ENCODE measurements at places on chromosomes 3 and 15.

GRCh38 chr3:139202226-139202958, 141.4 kb upstream of the MRPS22 start:
- peak; percentile 78 for DNase-seq

DNA sequence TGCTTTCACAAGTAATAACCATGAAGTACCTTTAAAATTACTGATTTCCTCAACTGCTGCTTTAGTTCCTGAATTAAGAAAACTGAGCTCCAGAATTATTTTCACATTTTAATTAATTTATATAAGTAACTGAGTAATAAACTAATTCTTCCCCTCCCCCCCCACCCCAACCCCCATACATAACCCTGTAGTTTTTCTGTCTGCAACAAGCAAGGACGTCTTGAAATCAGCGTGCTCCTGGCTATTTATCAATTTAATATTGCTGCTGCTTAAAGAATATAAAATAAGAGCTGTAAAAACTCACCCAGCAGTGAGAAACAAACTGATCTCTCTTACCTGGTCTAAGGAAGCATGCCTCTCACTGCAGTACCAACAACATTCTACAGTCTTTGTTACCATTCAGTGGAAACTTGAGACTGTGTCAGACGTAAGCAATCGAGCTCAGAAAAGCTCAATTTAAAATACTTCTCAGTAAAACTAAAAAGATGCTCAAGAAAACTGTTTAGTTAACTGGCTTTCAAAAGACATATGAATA, 121.0 kb downstream of the TFDP2 start:
- DNase-seq: peak; percentile 71

DNA sequence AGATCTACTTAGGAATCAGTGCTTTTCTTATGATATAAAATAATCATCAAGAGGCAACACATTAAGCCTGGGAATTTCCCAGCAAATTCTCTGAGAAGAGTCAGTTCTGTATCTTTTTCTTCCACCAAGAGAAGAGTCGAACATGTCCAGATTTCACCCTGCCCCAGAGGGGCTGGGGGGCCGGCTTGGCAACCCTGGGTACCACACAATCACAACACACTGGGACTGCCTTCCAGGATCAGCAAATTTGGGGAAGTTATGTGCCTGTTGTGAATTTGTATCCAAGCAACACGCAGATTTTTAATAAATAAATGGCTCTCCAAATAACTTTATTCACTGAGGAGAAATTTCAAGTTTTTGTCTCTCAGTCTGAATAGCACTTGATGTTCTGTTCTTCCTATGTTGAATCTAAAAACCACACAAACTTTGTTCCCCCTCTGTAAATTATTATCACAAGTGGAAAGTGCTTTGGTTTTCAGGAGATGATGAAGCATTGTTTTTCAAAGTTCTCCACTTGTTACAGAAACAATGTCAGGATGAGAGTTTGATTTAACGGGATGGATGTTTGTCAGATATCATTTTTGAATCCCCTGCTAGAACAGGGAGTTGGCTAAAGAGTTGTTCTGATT, 357.2 kb downstream of the ZNF385D start:
- no peak for DNase-seq

- DNase-seq: no peak
These were observed 3.5 kb upstream of the ISG20 start for GRCh38 chr15:88635318-88635717.

DNA sequence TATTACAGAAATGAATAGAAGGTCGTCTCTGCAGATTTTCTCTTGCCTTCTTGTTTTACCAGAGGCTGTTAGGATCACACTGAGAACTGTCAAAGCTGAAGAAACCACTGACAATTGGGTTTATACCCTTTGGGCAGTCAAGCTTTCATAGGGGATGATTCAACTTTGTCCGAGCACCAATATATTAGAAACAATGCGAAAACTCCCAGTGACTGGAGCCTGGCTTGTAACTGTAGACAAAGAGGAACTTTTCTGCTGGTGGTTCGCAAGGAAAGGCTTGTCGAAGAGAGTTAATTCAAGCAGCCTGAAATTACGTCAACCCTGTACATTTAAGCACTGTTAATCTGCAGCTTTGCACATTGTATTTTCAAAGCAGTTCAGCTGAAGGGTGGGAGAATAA, 193.2 kb upstream of the ZNF385D start:
- no peak for DNase-seq

- DNase-seq: no peak
These were observed 5.0 kb upstream of the CHCHD6 start for GRCh38 chr3:126699011-126699410.

DNA sequence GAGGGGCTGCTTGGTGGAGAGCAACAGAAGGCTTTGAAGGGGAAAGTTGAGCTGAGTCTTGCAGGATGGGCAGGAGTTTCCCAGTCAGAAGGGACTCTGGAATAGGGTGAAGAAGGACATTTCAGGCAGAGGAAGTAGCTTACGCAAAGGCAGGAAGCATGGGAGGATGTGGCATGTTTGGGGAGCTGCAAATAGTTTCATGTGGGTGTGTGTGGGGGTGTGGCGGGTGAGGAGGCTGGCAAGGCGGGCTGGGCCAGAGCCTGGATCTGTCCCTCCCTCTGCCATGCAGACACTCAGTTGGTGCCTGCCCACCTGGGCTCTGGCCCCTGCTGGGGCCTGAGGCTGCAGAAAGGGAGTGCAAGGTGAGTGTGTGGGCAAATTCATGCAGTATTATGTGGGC, 10.4 kb downstream of the TEX264 start:
- DNase-seq: no peak

Measured in hepatocyte (in vitro differentiated cells).